Umbilical cord (tissue), 2 donors: ENCODE measurements at places on chromosomes 12 and 14.

DNA sequence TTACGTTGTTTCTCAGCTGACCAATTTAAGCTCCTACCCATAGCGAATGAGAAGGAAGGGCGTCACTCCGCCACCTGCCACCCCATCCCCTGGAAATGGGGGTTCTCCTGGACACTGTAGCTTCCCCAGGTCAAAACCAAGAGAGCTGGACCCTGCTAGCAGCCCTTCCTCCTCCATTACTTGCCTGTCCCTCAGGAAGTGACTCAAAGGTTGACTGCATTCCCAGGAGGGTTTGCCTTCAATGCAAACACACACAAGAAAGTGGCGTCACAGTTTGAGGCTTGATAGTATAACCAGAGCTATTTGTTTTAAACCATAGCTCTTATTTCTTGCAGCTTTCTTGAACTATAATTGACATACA, 79.1 kb downstream of the KCNK13 start:
- DNase-seq, result no peak

- DNase-seq, result no peak
Measured at GRCh38 chr12:20305470-20305869, 62.9 kb upstream of the PDE3A start.

DNA sequence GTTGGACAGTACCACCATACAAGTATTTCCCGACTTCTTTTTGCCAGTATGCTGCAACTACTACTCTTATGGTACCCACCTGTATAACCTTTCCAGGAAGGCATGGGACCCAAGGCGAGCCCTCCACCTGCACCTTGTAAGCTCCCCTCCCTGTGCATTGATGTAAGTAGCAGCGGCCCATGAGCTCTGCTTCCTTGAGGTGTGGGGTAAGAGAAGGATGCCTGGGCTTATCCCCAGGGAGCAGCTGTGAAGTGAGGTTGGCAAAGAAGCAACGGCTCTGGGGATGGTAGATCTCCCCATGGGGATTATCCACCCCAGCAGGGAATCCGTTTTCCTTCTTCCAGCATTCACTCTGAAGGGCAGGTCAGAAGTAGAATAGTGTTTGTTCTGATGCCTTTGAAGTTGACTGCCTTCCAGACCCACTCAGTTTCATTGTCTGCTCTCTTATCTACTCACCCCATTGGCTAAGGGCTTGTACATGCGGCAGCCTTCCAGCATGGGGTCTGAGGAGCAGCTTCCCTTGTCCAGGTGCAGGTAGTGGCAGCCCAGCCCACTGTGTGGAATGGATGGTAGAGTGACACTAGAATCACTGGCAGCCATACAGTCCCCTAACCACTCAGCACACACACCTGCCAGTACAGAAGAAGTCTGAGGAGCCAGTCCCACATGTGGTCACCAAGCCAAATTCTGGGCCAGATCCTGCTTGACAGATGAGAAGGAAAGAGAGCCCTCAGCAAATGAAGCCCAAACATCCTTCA, 3.4 kb downstream of the CIROP start:
- DNase-seq, result no peak

DNA sequence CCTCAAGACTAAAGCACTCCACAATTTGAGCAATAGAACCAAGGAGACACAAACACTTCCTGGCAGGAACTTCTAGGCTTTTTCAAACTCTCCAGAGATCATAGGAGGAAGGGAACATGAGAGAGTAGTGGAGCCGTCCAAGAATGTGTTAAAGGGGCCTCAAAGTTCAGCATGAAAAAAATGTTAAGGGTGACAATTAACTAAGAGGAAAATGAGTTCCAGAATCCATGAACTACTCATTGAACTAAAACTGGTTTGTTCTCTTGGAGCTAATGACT, 122.0 kb downstream of the WIF1 start:
- DNase-seq, result no peak

- no peak for DNase-seq
Measured at GRCh38 chr12:41920355-41920754, 224.3 kb downstream of the GXYLT1 start.

DNA sequence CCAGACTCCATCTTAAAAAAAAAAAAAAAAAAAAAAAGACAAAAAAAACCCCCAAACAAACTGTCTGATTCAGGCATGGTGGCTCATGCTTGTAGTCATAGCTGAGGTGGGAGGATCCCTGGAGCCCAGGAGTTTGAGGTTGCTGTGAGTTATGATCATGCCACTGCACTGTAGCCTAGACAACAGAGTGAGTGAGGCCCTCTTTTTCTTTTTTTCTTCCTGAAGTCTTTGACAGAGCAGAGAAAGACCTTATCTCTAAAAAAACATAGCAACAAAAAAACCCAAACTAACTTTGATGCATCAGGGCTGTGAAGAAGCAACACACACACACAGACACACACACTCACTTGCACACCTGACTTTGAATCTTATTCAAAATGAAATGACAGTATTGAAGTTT, 7.7 kb upstream of the AMN1 start:
- DNase-seq, result peak; percentile 68

GRCh38 chr12:56224954-56225353, 812 bp downstream of the NABP2 start:
- DNase-seq, result no peak

DNA sequence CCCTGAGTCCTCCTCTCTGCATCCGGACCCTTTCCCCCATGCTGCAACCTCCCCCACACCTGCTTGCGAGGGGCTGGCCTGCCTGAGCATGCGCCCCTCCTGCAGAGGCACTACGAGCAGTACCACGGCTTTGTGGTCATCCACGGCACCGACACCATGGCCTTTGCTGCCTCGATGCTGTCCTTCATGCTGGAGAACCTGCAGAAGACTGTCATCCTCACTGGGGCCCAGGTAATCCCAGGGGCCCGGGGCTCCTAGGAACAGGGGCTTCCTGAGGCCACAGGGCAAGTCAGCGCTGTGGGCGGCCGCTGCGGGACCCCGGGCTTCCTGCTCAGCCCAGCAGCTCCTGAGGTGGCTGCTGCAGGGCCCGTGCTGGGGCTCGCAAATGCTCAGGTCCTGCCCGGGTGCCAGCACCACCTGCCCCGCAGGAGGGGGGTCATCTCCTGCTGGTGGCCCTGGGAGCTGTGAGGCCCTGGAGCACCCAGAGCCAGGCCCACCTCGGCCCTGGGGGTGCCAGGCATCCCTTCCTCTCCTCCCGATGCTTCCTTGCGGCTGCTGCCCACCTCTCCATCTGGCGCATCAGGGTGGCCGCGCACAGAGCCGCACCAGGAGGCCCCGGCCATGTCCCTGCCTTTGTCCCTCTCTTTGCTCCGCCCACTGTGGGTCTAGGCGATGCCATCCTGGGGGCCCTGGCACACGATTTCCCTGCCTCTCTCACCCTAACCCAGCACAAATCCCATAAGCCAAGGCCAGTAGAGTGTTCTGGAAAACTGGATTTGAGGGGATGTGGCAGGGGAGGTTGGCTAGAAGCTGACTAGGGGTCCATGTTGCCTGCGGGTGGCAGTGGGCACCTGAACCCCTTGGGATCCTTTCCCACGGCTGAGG, 10.2 kb downstream of the ASPG start:
- DNase-seq, result no peak

DNA sequence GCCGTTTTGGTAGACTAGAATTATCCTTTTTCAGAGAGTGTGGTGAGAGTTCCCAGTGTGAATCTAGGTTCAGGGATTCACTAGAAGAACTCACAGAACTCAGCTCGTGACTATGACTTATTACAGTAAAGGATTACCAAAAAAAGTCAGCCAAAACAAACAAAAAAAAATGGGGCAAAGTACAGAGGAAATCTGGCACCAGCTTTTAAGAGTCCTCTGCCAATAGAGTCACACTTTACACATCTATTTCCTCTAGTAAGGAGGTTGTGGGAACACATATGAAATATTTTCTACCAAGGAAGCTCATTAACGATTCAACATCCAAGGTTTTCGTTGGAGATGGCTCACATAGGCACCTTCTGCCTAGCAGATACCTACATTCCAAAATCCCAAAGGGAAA, 28.2 kb downstream of the TSPAN19 start:
- no peak for DNase-seq

DNA sequence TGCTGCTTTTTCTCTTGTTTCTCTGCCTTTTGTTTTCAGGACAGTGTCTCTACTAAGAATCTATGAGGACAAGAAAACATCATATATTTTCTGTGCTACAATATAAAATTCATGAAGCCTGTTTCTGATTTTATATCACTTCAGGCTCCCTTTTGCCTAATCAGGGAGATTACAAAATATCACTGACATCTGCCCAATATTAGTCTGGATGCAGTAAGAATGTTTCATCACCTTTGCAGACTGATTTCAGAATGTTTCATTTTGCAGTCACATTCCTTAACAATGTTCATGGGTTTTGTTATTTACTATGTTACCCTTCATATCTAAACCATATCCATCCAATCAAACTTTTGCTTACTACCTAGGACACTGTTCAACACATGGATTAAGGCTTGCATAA, 491 bp upstream of the CLEC6A start:
- no peak for DNase-seq

GRCh38 chr14:99354166-99354875, 82.3 kb upstream of the BCL11B start:
- no peak for DNase-seq

DNA sequence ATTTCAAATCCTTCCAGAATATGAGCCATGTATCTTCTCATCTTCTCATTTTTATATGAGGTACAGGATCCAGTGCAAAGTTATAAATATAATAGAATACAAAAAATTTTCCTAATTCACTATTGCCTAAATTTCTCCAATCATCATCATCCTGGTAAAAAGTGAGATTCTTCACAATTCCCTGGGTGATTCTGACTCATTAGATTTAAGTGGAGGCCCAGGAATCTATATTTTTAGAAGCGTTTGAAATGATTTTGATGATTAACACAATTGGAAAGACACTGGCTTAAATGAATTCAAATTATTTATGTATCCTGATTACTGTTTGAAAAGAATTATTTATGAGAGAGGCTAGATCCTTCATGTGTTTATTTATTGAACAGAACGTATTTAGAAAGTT, 380.3 kb upstream of the PDE3A start:
- DNase-seq, result no peak

DNA sequence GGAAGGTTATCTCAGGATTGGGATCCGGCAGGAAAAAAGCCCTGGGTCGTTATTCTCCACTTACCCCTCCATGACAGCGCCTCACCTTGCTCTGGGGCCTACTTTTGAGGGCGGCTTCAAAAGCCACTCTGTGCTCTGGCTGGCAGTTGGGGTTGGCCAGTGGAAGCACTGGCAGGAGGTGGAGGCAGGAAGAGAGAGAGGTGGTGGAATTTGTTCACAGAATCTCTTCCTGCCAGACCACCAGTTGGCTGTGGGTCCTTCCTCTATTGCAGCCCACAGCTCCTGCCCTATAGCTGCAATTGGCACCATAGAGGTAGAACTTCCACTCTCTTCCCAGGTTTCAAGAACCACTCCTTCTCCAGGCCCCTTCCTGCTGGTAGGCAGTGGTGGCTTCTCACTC, 32.7 kb upstream of the SDR39U1 start:
- no peak for DNase-seq

DNA sequence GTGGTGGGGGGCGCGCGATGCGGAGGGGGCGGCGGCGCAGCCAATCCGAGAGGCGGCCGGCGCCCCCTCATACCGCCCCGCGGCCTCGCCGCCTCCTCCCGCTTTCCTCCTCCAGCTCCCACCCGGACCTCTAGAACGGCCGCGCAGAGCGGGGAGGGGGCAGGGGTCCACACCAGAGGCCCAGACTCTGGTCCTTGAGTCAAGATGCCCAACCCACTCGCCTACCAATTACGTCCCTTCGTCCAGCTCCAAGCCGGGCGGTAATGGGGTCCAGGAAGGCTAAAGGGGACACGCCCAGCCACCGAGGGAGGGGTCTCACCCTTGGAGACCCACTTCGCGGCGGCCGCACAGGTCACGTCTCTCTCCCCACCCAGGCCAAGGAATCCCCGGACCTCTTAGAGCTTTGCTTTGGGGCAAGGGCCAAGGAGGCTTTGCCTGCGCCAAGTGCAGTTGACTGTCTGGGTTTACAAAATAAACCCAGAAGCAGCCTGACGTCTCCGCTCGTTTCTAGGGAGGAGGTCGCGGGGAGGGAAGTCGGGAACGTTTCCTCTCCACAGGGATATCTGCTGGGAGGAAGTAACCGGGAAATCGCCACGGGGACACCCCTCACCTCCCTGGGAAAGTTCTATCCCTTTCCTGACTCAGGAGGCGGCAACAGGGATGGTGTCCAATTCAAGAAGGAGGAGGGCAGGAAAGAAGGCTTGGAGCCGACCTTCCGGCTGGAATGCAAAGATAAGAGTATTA, 394 bp upstream of the AMIGO2 start:
- peak; percentile 84 for DNase-seq

DNA sequence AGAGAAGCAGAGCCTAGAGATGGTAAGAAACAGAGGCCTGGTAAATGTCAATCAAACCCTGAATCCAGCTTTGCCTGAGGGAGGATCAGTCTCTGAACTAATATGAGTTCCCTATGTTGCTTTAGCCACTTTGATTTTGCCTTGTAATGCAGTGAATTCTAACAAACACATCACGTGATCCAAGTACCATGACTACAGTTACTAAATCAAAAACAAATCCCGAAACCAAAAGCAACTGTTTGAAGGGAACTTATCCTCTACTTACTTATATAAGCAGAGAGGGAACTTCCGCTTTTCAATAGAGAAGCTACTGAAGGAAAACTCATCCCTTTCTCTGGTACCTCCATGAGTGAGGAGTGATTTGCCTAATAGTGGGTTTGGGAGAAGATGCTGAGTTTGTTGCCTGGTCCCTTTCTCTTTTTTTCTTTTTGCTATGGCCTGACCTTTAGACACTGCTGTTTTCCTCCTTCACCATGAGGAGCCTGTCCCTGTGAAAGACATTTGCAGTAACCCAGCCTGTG, 7.7 kb upstream of the PPTC7 start:
- DNase-seq, result peak; percentile 48

DNA sequence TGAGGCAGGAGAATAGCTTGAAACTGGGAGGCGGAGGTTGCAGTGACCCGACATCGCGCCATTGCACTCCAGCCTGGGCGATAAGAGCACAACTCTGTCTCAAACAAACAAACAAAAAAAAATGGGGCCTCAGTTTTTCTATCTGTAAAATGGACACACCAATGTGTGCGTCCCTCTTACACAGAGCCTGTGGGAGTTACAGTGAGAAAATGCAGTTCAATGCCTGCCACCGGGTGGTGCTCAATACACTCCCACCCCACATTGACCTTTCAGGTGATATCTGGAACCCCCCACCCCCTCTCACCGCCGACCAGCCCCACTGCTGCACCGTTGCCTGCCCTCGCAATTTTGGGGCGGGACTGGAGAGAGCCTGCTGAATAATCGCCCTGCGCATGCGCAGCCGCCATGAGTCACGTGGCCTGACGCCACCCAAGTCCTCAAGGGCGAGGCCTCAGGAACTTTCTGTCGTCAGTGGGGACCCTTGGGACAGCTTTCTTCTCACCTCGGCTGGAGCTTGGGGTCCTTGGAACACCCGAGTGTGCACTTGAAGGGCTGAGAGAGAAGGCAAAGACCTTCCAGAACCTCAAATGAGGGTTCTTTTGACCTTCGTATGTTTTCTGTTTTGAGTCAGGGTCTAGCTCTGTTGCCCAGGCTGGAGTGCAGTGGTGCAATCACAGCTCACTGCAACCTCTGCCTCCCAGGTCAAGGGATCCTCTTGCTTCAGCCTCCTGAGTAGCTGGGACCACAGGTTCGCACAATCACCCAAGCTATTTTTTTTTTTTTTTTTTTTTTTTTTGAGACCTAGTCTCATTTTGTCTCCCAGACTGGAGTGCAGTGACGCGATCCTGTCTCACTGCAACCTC, 14.6 kb upstream of the CABP1 start:
- DNase-seq, result no peak
